CD4-positive, alpha-beta T cell (primary cell): ENCODE measurements at places on chromosomes 7 and 10.

DNA sequence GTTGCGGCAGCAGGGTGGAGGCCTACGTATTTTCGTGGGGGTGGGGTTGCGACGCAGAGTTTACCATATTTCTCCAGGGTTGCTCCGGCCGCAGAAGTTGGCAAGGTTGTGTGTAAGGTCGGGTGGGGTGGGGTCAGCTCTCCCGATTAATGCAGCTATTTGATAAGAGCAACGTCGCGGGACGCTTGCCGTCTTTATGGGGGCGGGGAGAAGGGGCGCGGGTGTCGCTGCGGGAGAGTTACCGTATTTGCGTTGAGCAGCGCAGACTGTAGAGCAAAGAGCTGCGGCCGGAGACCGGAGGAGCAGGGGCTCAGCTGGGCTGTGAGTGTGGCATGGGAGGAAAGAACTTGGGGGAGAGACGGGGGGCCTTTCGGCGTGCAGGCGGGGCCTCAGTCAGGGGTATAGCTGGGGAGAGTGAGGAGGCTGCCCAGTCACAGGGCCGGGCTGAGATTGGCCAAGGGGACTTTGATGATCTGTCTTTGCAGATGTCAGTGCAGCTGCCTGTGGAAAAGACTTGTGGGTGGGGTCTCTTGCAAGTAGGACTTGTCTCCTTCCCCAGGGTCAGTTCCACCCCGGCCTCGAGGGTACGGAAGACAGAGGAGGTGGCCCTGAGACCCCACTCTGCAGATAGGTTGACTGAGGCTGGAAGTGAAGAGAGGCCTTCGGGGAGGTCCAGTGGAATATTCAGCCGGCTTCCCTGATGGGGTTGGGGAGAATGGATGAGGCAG is 26.6 kb downstream of the ZNF775 start:
- DNase-seq = no peak

GRCh38 chr7:101804967-101805366 is 12.5 kb upstream of the CUX1 start:
- no peak for DNase-seq

- no peak for DNase-seq
Observed at GRCh38 chr7:20793694-20794394, 7.2 kb upstream of the SP8 start.

DNA sequence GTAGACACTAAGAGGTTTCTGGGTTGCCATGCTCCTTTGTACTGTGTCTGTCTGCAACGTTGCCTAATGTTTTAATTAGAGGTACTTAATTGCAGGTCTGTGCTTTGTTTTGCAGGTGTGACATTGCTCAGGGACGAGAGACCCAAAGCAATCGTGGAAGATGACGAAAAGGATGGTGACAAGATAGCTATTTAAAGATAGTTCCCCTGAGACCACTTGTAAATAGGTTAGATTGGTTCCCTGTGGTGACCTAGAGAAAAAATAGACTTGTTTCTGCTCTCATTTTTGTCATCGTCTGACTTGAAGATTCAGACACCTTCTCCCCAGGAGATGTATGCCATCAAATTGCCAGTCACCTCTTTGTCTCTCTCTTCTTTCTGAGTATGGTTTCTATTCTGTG is 20.1 kb downstream of the PPP1R17 start:
- no peak for DNase-seq

DNA sequence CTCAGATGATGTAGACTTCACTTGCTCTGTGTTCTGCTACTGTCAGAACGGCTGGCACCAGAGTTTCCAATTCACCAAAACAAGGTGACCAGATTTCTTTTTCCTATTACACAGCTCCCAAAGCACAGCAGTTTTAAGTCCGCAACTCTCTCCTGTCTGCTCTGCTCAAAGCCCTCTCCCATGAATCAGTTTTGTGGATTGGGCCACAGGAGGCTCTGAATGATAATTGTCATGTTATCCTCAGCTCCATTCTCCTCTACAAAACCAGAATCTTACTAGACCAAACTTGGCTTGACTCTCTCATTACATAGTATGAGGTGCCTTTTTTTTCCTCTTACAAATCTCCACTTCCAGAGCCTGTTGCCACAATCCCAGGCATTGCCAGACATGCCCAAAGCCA is 223.5 kb downstream of the SNX13 start:
- DNase-seq = no peak

DNA sequence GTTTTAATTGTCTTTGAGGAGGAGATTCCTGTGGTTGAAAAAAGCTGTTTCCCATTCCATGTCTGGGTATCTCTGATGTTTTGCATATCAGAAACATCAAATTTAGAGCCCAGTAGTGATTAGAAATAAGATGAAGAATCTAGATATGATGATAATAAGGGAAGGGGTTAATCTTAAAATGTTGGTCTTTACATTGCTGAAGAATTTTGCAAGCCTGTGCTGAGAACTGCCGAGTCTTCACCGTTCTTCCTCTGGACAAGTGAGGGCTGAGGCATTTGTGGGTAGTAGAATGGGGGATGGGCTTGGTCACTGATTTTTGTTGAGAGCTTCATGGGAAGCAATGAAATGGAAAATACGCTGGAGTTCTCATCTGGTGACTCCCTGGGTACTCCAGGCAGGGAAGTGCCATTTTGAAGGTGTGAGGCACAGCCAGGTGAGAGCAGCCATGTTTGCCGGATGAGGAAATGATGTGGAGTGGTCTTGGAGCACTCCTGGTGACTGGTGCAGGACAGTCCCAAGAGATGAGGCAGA is 10.2 kb downstream of the TCF7L2 start:
- no peak for DNase-seq

DNA sequence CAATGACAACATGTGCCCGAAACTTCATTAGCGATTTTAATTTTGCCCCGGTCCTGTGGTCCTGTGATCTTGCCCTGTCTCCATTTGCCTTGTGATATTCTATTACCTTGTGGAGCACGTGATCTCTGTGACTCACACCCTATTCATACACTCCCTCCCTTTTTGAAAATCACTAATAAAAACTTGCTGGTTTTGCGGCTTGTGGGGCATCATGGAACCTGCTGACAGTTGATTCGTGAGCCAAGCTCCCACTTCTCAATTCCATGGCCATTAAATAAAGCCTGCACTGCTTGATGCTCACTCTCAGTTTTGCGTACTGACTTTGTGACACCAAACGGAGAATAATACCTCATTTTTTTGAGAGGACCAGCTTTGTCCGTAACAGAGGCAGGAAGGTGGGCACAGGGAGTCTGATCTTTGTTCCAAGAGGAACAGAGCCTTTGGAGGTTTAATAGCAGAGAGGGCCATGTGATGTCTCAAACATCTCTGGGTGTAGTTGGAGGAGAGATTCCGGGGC is 3.8 kb upstream of the ADAMTS14 start:
- no peak for DNase-seq

- no peak for DNase-seq
Observed at GRCh38 chr10:90614631-90615030, 243.2 kb downstream of the HTR7 start.

- DNase-seq = no peak
Observed at GRCh38 chr7:97499204-97499603, 232.7 kb upstream of the TAC1 start.

- peak; percentile 5 for DNase-seq
Observed at GRCh38 chr7:82677493-82677892, 233.9 kb upstream of the CACNA2D1 start.

GRCh38 chr7:76060842-76061241 is 12.9 kb downstream of the MDH2 start:
- no peak for DNase-seq

DNA sequence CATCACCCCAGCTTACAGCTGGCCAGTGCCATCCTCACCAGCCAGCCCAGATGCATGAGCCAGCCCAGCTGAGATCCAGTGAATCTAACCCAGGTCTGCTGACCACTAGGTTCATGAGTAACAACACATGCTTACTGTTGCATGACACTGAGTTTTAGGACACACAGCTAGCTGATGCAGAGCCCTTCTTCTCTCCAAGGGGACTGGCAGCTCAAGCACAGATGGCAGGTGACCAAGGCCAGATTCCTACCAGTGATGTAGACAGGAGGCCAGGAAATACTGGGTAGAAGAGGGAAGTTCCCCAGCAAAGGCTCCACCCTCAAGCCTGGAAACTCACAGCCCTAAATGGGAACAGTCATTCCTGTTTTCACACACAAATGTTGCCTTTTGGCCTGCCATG is 236.6 kb downstream of the GRID1 start:
- no peak for DNase-seq

- DNase-seq = no peak
Observed at GRCh38 chr10:103673606-103674005, 180.1 kb downstream of the NEURL1 start.

GRCh38 chr7:3427957-3428356 is 126.9 kb downstream of the SDK1 start:
- peak; percentile 1 for DNase-seq

- no peak for DNase-seq
Observed at GRCh38 chr10:14556285-14556956, 218.3 kb downstream of the FAM107B start.

- no peak for DNase-seq
Observed at GRCh38 chr7:296373-296945, 6.5 kb downstream of the FOXL3 start.

DNA sequence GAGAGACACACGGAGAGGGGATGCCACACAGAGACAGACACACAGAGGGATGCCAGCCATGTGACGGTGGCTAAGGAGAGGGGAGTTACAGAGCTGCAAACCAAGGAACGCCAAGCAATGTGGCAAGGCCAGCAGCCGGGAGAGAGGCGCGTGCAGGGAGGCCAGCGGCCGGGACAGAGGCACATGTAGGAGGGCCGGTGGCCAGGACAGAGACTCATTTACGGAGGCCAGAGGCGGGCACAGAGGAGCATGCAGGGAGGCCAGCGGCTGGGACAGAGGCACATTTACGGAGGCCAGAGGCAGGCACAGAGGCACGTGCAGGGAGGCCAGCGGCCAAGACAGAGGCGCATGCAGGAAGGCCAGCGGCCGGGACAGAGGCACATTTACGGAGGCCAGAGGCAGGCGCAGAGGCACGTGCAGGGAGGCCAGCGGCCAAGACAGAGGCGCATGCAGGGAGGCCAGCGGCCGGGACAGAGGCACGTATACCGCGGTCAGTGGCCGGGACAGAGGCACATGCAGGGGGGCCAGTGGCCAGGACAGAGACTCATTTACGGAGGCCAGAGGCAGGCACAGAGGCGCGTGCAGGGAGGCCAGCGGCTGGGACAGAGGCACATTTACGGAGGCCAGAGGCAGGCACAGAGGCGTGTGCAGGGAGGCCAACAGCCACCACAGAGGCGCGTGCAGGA is 40.4 kb downstream of the INSIG1 start:
- no peak for DNase-seq

- DNase-seq = no peak
Observed at GRCh38 chr7:85883-86515, 106.4 kb upstream of the FAM20C start.

DNA sequence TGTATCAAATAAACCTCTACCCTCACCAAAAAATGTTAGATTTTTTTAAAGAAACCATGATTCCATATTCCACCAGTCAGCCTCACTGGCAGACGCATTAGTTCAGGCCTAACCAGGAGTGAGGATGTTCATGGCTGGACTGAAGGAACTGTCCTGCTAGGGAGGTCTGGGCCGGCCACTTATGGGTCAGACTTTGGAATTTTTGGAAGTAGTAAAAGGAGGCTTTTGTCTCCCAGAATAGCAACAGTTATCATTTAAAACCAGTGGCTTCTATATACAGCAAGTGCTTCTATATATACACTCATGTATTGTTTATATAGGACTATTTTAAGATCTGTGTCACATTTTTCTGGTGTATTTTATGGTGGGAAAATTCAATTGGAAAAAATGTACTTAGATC is 120.5 kb downstream of the CNNM2 start:
- no peak for DNase-seq
